Psoas muscle (tissue), 8 donors: ENCODE measurements at places on chromosomes 4 and X. TPM values are rescaled to one million over a fixed set of nuclear protein-coding genes. Genes with fewer than 3 reads are reported as not detected.

REPS2 gene
- 0.89 TPM for total RNA-seq

HELT gene
- not detected for total RNA-seq

AFAP1 gene
- total RNA-seq: 11.4 TPM

GRCh38 chr4:7330031-7330596 lies 104.6 kb downstream of the PSAPL1 start:
- DNase-seq: peak; percentile 8

DNA sequence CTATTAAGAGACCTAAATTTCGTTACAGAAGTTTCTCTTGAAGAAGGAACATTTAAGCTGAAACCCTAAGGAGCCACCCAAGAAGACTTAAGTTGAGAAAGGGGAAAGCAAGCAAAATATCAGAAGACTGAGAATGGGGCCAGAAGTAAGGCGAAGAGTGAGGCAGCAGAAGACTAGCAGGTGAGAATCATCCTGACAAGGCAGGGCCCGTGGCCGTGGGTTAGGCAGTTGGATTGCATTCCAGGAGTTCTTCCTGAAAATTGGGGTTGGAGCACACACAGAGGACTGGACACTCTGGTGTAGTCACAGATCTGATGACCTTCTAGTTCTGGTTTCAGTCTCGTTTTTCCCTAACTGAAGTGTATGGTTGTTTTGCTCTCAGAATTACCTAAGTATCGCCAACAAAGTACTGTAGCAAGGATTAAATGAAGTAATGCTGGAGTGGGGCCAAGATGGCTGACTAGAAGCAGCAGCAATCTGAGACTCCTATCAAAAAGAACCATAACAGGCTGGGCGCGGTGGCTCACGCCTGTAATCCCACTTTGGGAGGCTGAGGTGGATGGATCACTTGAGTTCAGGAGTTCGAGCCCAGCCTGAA lies 94.4 kb upstream of the GUCY1A1 start:
- no peak for DNase-seq

DNA sequence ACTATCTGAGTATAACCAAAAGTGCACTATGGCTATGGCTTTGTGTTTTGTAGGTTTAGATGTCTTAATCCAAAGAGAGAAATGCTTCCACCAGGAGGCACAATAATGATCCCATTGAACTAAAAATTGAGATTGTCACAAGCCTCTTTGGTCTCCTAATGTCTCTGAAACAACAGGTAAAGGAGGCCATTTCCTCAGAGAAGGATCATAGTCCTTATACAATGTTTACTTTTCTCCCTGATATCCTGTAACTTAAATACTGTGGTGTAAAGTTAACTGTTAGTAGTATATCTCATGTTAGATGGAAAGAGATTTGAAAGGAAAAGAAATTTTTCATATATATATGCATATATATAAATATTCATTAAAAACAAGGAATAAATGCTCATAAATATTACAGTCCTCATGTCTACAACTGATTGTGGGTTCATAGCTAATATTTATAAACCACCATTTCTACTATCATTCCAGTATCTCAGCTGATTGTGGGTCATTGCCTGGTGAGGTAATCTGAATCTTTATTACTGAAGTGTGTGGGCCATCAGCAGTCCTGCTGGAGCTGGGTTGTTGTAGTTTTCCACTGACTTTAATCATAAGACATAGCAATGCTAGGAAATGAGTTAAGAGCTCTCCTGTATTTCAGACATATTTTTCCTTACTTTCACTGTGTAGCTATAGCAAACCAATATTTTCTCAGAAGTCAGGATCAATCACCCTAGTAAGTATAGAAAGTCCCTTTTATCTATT lies 1230.4 kb downstream of the PCDH18 start:
- no peak for DNase-seq

DNA sequence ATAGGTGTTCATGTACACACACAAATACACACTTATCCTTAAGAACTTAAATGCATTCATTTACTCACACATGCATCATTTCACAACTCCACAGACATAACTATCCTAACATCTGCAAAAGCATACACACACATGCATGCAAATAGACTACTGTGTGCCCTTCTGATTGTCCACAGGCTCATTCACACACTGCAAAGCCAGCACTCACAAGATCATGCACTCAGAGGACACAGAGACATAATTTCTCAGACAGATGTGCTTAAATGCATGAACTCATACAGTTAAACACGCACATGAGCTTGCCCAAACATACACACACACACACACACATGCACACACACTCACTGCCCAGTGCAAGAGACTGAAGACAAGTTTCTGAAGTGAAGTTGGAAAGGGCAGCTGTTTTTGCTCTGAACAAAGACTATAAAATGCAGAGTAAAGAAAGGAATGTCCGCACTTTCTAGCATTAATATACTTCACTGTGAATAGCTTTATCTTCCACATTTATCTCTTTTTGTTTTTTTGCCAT lies 1018.0 kb upstream of the HS3ST1 start:
- no peak for DNase-seq

- no peak for DNase-seq
These were observed 835 bp downstream of the TMEM185A start for GRCh38 chrX:149630681-149631233.
